ENCODE measurements at places on chromosomes 11 and 22.

DNA sequence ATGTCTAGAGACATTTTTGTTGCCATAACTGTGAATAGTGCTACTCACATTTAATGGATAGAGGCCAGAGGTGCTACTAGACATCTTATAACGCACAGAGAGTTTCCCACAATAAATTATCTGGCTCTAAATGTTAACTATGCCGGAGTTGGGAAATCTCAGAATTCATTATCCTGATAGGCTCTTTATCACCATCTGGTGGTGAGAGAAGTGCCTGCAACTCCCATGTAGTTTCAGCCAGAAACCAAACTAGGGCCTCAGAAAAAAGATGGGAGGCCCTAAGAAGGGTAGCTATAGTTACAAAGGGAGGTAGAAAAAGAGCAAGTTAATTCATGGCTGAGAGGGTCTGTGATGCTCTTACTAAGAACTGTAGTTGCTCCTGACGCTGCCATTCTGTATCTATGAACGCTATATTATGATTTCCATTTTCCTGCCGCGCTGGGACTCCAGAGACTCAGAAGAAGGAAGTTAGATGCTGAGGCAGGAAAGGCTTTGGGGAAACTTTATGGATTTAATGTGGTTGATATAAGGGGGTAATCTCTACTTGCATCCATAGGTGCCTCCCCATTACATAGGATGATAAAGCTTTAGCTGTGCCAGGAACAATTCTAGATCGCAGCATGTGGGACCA is 22.9 kb upstream of the MRPL17 start:
- DNase-seq: peak; percentile 58

DNA sequence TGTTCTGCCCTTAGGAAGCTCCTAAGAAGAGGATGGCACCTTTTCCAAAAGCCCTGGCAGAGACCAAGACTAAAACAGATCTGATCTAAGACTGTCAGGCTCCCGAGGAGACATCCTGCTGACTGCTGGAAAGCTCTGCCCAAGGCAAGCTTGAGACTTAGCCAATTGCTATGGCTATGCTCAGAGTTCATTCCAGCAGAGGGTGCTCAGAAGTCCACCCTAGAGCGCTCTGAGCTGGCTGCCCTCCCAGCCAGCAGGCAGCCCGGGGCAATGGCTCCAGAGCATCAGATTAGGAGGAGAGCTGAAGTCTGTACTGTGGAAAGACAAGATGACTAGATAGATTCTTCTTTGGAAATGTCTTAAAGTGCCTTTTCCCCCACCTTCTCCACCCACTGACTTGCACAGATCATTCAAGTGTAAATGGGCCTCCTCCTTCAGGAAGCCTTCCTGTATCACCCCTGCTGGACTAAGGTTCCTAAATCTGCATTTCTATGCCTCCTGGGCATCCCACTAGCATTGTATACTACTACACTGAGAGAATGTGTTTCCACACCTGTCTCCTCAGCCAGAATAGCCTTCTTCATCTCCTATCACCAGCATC is 23.4 kb downstream of the LRRC55 start:
- DNase-seq: no peak

DNA sequence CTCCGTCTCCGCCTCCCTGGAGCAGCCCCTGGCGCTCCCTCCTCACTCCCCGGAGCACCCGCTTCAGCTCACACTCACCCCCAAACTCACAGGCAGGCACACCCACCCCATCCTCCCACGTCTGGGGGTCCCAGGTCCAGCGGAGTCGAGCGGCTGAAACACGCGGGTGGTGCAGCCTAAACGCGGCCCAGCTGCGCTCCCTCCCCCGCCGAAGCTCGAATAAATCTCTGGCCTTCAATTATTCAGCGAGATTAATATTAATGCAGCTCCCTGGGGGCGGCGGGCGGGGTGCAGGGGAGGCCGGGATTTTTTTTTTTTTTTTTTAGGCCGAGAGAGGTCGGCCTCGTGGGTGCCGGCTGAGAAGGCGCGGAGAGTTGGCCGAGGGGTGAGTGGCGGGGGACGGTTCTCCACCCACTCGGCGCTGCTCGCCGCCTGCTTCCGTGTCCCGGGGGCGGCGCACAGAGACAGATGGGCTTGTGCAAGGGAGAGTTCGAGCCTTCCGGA is 524 bp upstream of the SLC1A2 start:
- DNase-seq: peak; percentile 87

- peak; percentile 46 for DNase-seq
Observed at GRCh38 chr11:70872955-70873735, 379.2 kb downstream of the SHANK2 start.

DNA sequence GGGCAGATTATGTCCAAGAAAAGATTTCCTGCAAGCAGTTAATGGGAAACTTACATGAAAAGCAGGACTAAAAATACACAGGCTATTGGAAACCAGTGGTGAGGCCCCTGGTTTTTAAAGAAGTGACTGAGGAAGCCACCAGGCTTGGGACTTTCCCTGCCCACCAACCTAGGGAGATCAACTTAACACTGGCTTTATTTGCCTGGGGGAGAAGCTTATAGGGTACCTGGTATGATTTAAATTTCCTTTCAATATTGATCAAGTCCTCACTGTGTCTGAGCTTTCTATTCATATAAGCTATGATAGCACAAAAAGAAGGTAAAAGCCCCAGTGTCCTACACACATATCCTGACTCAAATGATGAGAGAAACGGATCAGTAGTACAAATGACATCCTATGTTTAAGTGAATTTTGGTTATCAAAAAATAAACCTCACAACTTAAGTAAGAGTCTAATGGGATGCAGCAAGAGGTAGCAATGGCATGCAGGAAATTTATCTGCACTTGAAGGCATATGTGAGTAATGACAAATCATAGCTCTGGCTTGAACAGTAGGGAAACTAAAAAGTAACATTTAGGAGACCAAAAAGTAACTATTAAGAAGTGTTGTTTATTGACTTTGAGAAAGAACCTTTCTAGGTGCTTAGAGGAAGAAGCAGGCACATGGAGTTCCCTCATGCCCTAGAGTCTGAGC is 85.3 kb downstream of the GAB2 start:
- no peak for DNase-seq

DNA sequence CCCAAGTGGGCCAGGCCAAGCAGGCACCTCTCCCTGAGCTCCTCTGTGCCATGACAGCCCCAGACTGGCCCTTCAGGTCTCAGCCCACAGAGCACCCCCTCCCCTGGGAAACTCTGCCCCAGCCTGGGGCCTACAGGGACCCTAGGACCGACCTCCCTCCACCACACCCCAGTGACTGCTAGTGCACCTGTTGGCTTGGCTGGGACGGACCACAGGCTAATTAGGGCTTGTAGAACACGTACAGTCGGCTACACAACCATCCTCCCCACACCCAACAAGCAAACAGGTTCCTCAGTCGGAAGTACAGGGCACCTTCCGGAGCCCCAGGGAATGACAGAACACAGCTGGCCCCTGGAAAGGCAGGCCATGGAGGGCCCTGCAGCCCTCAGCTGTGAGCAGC is 4.3 kb downstream of the SBF1 start:
- DNase-seq: no peak

GRCh38 chr22:43301866-43302265 is 41.3 kb downstream of the SCUBE1 start:
- DNase-seq: no peak

DNA sequence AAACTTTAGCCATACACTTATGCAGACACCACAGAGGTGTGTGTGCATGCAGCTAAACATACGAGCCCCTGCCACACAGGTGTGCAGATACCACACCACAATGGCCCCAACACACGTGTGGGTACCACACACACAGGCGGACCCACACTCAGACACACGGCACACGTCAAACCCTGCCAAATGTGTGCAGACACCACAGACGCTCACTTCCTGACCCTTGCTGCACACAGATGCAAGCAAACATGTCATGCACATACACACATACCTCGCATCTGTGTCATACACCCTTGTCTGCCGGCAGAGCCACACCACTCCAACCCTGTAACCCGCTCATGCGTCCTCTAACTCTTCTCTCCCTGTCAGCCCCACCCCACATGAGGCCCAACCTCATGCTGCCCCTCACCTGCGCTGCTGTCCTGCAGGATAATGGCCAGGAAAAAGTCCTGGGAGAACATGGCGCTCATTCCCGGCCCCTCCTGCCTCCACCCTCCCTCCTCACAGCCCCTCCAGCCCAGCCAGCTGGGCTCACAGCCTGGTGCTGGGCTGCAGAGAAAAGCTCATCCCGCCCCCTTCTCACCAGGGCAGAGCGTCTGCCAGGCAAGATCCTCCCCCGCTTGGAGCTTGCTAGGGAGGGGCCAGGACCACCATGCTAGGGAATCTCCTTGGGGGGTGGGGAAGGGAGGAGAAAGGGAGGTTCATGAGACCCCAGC is 14.2 kb downstream of the SMPD1 start:
- peak; percentile 54 for DNase-seq
